ENCODE measurements at places on chromosomes 3 and 15.

DNA sequence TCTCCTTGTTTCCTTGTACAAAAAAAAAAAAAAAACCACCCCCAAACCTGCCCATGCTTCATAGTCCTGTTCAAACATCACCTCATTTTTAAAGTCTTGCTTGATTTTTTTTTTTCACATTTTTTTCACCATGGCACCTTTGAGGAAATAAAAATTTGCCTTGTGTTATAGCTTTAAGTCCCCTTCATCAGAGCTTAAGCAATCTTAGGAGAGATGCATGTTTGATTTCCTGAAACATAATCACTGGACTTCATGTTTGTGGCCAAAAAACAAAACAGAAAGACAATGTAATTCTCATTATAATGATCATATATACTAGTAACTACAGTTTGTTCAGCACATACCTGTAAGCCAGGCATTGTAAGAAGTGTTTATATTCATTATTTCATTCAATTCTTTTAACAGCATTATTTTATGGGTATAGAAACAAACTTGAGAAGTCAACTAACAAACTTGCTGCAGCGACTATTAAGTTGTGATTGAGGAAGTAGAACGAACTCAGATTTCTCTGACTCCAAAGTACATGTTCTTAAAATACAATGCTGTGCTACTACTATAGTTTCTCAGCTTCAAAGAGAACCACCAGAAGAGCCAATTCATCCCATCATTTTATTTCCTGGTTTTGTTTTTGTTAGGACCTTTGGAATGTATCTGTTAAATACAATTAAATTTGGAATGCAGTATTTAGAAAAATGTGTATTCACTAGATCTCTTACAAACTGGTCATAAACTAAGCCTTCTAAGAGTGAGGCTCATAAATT is 203.8 kb downstream of the TCF12 start:
- no peak for DNase-seq

DNA sequence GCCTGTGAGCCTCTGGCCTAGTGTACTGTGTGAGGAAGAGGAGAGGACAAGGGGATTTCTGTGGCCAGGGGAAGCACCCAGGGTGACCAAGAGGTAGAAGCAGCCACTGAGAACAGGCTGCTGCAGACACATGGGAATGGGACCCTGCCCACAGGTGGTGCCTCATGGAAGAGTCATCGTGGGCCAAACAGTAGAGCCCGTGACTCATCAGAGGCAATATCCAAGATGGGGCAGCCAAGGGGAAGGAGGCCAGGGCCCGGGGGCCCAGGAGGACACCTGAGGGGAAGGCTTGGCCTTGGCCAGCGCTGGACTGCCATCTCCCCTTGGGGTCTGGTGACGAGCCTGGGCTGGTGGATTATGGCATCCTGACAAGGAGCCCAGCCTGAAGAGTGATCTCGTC is 275.0 kb upstream of the LYSMD4 start:
- no peak for DNase-seq

DNA sequence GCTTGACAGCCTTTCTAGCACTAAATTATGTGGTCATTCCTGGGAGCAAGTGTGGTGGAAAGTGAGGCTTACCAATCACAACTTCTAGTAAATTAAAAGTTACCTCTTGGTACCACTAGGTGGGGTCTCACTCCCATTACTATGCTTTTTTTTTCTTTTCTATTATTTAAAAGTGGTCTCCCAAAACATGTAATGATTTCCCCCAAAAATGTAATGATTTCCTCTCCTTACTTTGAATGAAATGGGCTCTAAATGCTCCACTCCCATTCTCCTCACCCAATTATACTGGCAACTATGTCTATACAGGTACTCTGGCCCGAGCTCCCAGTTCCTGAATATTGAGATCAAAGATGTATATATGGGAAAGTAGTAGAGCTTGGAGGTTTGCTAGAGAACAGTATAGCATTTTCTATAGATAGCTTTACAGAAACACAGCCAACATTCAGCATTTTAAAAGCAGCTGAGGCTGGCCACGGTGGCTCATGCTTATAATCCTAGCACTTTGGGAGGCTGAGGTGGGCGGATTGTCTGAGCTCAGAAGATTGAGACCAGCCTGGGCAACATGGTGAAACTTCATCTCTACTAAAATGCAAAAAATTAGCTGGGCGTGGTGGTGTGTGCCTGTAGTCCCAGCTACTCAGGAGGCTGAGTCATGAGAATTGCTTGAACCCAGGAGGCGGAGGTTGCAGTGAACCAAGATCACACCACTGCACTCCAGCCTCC is 70.9 kb downstream of the DCUN1D1 start:
- DNase-seq: no peak

GRCh38 chr3:100114413-100115030 is at the start of gene FILIP1L:
Gene FILIP1L (minus strand): TSS chr3:100114501.
- DNase-seq: no peak
